ENCODE measurements at places on chromosomes 6 and 20.
A peak's percentile ranks its signal among the peaks of the same experiment; 100 is the strongest.

GRCh38 chr6:109770779-109771178, 79.7 kb downstream of the FIG4 start:
- no peak for DNase-seq

DNA sequence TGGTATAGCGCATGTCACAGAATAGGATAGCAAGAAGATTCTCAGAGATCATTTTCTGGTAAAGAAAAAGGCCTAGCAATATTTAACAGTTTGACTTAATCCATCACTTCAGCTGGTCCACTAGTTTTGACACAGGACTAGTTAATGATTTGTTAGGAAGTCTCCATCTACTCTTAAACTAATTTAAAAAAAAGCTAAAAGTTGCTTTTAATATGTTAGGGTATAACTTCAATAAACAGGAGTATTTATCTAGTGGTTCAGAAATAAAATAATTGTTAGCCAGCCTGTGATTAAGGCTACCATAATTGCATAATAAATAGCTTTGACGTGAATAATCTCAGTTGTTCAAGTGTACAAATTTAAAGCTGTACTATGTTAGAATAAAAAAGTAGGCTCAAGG, 195.6 kb downstream of the FUT9 start:
- DNase-seq, result peak; percentile 52

DNA sequence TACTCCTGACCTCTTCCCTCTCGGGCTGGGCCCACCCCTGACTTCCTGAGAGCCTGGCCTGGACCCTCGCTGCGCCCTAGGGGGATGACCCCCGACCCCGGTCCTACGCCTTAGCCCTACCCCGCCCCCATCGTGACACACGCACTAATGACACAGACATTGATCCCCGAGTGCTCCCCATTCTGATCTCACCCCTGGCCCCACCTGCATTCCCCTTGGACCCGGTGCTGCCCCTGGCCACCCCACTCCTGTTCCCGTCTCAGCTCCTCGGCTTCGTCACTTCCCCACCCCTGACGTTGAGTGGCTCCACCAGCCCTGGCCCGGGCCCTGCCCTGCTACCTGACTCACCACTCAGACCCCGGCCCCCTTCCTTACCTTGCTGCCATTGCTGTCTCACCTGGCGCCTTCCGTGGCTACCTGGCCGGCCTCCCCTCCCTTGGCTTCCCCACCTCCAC, 12.1 kb downstream of the RBCK1 start:
- no peak for DNase-seq

- DNase-seq, result no peak
These were observed 29.6 kb downstream of the RAMACL start for GRCh38 chr6:166556863-166557322.

DNA sequence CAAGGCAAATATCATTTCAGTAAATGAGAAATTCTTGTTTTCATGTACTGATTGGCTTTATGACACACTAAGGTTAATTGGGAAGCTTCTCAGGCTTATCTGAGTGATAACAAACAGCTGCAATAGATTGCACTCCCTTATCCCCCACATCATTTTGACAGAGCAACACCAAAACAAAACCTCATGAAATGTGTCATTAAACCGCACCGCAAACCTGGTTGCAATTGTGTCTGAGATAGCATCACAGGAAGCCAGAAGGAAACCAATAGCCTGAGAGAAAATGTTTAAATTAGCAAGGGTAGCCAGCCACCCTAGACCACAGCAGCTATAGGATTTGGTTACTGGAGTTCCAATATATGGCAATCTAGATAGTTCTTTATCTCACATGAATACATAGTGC, 31.6 kb upstream of the LAMA4 start:
- no peak for DNase-seq

DNA sequence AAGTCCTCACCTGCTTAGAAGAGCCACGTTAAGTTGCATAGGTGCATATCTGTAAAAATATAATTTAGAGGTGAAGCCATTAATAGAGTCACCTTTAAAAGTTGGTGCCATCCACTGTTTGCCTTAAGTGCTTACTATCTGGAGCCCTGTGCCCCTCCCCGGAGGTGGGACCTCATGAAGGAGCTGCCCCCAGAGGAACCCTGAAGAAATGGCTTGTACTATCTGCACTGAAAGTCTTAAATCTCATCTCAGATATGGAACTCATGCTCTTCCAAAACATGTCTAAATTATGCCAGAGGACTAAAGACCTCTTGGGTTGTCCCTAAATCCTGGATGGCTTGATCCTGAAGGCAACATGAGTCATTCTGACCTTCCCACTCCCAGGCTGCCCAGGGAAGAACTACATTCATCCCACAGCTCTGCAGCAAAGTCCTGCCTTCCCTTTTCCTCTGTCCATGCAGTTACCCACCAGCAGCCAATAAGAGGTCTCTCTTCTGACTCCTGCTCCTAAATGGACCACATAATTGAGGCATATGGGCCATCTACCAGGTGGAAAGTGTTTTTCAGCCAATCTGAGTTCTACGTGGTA, 85.3 kb downstream of the ASXL1 start:
- DNase-seq, result no peak

GRCh38 chr20:35006009-35006408, 50.3 kb downstream of the MYH7B start:
- no peak for DNase-seq

- no peak for DNase-seq
These were observed 25.6 kb upstream of the AHI1 start for GRCh38 chr6:135522965-135523692.

- DNase-seq, result no peak
These were observed 48.2 kb downstream of the PLG start for GRCh38 chr6:160750276-160750689.

DNA sequence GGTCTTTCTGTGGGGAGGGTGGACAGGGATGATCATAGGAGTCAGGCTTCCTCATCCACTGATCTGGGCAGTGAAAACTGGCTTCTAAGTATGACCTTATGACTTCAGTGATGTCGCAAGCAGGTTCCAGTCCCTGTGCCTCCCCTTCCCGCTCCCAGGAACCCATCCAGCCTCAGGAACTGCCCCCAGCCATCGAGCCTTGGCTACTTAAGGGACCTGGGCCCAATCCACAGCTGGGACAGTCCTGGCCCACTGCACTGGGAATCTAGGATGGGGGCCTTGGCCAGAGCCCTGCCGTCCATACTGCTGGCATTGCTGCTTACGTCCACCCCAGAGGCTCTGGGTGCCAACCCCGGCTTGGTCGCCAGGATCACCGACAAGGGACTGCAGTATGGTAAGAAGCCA, at the start of gene LBP:
Gene LBP, plus strand, starts transcription at position 236 of the 405 bp plus-strand sequence. Its CDS starts 35 bp downstream, at position 271.
- no peak for DNase-seq

DNA sequence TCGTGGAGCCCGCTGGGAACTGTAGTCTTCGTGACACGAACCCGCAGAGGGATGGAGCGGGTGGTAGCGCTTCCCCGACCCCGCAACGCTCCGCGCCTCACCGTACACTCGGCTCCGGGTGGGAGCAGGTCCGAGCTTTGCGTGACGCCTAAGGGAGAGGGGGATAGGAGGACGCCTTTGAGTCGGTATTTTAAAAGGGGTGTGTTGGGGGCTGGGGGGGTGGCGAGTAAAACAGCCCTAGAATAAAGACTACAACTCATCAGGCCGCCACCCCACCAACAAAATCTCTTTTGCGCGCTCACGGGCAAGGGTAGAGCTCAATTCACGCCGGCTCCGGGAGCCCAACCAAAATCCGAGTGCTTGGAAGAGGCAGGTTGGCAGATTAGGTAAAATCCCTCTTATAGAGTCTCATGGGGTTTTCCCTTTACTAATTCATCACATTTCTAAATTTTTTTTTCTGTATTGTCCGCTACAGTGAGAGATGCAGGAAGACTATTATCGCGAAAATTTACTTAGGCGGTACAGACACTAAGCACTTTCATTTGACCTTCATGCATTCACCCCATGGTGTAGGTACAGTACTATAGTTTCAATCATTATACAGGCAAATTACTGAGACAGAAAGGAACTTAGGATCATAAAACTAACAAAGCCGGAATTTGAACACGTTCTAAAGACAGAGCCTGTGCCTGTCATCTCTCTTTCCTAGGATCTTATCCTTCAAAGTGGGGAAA, 706 bp upstream of the SNX14 start:
- no peak for DNase-seq

DNA sequence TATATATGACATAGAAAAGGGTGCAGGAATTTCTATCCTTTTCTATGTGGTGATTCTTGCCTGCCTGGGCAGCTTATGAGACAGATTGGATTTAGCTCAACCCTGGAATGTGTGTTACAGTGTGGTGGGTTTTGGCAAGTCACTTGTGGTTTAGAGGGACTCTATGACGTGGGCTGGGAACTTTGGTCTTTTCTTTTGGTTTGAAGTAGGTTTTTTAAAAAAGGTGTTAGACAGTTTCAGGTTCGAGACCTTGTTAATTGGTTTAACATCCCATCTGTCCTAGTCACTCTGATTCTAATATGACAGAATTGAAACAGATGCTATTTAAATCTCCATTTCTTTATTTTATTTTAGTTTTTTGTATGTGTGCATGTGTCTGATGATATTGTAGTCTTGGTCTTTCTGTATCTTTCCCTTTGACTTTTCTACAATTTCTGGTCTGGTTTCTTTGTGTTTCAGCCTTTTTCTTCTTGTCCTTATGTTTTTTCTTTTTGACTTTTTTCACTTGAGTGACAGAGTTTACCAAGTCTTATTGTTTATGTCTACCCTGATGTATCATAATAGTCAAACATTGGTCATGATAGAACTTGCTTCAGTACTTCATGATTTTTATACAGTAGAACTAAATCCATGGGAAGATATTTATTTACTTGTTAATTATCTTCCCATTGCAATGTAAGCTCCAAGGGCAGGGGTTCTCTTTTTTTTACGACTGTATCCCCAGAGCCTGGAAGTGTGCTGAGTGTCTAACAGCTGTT, 174.3 kb downstream of the CDKAL1 start:
- no peak for DNase-seq

GRCh38 chr6:135162678-135163439, 18.2 kb upstream of the MYB start:
- no peak for DNase-seq

GRCh38 chr6:42224222-42225028, 6.8 kb upstream of the MRPS10 start:
- DNase-seq, result no peak

GRCh38 chr6:127515794-127516661, 3.1 kb downstream of the MTCL3 start:
- DNase-seq, result peak; percentile 27

GRCh38 chr6:123329337-123329736, 307.4 kb downstream of the TRDN start:
- DNase-seq, result no peak

DNA sequence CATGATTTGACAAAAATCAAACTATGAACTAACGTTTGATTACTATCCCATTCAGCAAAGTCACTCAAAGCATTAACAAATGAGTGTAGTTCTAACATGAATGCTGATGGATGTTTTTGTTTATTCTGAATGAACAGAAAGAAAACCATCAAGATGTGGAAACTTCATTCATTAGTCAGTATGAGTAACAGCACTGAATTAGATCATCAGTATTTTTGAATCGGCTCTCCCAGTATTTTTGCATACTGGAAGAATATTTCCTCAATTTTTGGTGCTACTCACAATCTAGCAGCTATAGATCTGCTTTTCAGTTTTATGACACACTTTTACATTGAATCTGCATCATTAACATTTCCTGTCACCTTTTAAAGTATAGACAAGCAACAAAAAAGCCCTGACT, 63.8 kb upstream of the CD83 start:
- no peak for DNase-seq

GRCh38 chr6:24900917-24901697, 34.7 kb downstream of the RIPOR2 start:
- DNase-seq, result no peak

DNA sequence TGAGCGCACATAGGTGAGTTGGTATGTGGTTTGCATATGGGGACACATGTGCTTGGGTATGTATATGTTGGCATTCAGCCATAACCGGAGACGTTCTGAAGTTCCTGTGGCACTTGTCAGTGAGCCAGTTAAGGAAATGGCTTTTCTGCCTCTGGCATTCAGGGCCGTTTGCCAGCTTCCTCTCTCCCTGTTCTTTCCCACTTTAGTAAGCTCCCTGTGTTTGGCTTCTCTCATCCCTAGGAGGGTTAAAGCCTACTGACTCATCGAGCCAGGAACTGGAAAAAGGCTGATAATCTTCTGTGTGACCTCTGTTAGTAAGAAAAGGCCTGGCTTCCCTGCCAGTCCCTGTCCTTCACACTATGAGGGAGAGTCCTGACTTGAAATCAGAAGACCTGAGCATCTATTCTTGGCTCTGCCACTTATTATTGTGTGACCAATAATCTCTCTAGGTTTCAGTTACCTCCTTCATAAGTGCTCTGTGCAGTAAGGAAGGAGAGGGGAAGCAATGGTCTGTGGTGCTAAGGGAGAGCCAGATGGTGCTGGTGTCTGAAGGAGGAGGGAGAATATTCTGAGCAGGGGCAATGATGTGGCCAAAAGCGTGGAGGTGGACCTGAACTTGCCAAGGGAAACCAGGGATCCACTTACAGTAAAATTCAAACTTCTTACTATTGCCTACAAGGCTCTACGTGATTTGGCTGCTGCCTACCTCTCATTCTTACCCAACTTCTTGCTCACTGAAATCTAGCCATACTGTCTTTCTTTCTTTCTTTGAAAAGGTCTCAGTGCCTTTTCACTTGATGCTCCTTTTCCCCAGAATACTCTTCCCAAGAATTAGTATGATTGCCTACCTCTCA, 31.4 kb downstream of the ACSS2 start:
- DNase-seq, result no peak

- DNase-seq, result no peak
These were observed 705 bp downstream of the ZSCAN23 start for GRCh38 chr6:28442586-28442985.

GRCh38 chr6:69408886-69409285, 387.9 kb downstream of the LMBRD1 start:
- DNase-seq, result no peak

DNA sequence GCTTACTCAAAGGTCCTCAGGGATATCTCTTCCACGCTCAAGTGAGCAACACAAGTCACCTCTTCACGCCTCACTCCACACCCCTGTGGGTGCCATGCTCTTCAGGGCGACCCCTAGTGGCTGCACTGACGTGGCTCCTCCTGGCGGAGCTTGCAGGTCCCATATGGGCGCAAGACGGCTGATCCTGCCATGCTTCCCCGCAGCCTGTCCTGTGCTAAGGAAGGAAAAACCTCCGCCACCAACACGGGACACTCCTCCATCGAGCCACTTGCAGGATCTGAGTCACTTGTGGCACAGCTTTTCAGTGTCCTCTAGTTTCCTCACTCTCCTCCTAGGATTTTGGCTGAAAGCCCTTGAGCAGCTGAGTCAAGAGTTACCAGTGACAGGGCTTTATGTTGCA, 90.7 kb downstream of the KHDC1L start:
- no peak for DNase-seq

- no peak for DNase-seq
These were observed 3.6 kb downstream of the ARFRP1 start for GRCh38 chr20:63703976-63704748.

- DNase-seq, result no peak
These were observed 5.5 kb downstream of the TGM2 start for GRCh38 chr20:38159566-38159956.

DNA sequence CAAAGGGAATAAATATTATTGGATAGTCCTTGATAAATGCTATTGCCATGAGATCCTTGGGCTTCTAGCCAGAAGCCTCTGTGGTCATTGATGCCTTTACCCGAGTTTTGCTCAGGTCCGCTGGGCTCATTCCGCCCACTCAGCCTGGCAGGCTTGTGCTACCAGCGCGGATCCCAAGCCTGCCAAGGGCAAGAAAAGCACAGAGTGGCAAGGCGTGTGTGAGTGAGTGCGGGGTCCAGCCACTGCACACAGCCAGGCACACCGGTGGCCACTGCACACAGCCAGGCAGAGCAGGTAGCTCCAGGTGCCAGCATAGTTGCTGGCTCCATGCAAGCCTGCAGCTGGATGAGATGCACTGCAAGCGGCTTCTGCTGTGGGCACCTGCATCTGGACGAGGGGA, 38.7 kb downstream of the STK38 start:
- no peak for DNase-seq

Data from NCI-H1417 treated with DMSO at 0.1 percent for 48 hours (cell line).